ENCODE measurements at places on chromosomes 12 and 14.

DNA sequence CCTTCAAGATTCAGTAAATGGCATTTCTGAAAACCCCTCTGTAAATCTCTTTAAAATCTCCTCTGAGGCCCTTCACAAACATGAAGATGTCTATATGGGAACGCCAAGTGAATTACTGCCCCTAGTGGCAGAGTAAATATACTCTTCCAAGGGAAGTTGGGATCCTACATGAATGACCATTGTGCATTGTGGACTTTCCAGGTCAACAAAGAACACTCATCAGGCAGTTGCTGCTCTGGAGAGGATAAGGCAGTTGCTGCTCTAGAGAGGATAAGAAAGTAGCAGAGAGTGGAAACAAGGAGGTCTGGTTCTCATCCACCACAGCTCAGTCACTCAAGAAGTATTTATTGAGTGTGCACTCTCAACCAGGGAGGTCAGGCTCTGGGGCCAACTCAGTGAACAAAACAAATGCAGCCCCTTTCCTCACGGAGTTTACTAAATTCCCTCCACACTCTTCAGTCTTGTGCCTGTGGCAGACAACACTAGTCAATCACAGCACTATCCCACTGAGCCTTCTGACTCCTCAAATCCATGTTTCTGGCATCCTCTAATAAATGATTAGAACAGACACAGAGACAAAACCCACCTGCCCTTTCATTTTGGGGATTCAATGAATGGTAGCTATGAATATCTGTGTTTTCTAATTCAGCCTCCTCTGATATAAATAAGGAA, 52.9 kb downstream of the SVOP start:
- DNase-seq, result no peak

GRCh38 chr14:99884834-99885648, 91.8 kb downstream of the EML1 start:
- no peak for DNase-seq

DNA sequence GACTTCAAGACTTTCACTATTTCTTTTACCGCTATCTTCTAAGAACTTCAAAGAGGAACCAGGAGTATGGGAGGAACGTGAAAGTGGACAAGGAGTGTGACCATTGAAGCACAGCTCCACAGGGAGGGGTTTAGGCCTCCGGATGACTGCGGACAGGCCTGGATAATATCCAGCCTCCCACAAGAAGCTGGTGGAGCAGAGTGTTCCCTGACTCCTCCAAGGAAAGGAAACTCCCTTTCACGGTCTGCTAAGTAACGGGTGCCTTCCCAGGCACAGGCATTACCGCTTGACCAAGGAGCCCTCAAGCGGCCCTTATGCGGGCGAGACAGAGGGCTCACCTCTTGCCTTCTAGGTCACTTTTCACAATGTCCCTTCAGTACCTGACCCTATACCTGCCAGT, 267.0 kb downstream of the RPL10L start:
- DNase-seq, result no peak

DNA sequence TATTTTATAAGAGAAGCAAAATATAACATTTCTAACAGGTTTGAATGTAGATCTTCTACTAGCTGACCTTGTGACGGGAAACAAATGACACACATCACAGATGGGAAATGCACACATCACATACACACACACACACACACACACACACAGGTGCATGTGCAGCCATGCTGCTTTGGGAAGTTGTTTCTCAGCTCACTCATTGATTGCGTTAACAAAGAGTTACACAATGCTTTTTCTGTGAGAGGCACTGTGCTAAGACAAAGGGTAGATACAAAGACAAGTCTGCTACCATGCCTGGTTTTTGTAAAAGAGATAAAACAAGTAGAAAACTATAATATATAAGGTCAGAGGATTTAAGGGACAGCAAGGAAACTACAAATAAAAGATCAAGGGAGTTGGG, 1.3 kb upstream of the NR1H4 start:
- DNase-seq, result no peak

GRCh38 chr14:91368776-91369416, 48.7 kb downstream of the CCDC88C start:
- no peak for DNase-seq

DNA sequence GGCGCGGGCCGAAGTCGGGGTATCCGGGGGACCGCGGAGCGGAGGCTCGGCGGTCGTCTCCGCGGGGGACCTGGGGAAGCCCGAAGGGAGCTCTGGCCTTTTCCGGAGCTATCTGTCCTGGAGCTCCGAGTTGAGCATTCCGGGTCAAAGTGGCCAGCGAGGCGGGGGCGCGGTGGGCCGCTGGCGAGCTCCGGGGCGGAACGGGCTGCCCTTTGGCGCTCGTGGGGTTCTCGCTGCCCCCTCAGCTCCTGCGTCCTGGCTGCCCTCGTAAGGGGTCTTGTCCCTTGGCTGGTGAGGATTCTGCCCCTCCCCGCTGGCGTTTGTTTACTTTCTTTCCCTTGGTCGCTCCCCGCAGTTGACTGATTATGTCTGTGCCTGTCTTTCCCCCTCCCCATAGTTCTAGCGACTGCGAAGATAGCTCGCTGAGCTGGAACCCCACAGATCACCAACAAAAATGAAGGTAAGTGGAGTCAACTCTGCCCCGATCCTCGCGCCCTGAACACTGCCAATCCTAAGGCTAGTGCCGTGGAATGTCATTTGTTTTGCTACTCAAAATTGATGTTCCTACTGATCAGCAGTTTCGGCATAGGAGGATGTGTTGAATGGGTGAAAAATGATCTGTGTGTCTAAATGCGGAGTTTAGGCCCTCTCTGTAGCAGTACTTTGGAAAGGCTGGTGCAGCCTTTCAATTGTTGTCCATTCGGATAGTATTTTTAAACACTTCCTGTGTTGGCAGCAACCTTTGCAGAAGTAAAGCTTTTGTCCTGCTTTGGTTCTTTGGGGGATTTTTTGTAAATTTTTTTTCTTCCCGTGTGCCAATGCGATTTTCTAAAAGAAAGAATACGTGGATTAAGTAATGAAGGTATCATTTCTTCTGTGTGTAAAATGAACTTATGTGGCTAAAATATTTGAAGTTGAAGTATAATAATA, 1.3 kb downstream of the ARID4A start:
- DNase-seq, result no peak

GRCh38 chr12:84270470-84271140, 642.0 kb downstream of the SLC6A15 start:
- no peak for DNase-seq

DNA sequence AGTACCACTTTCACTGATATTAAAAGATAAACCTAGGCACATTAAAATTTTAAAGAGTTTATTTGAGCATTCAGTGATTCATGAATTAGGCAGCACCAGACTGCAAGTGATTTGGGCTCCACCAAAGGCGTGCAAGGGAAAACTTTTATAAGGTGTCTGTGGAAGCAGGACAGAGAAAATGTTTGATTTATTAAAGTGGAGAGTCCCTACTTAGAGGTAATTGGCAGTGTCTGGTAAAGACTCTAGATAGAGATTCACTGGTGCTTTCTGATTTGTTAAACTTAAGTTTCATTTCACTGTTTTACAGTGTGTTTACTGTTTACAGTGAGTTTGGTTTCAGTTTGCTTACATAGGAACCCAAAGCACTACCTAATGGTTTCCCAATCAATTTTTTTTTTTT, 72.8 kb downstream of the ANKS1B start:
- DNase-seq, result no peak

GRCh38 chr12:87509237-87509820, 519.9 kb downstream of the C12orf50 start:
- no peak for DNase-seq
